ENCODE measurements at places on chromosomes 13 and 19.

- DNase-seq: no peak
Measured at GRCh38 chr13:40165316-40165932, 501.0 kb downstream of the FOXO1 start.

GRCh38 chr13:26050568-26051230 is 1.1 kb downstream of the SHISA2 start:
- DNase-seq: no peak

- no peak for DNase-seq
Measured at GRCh38 chr13:99346335-99347042, 39.3 kb upstream of the GPR183 start.

DNA sequence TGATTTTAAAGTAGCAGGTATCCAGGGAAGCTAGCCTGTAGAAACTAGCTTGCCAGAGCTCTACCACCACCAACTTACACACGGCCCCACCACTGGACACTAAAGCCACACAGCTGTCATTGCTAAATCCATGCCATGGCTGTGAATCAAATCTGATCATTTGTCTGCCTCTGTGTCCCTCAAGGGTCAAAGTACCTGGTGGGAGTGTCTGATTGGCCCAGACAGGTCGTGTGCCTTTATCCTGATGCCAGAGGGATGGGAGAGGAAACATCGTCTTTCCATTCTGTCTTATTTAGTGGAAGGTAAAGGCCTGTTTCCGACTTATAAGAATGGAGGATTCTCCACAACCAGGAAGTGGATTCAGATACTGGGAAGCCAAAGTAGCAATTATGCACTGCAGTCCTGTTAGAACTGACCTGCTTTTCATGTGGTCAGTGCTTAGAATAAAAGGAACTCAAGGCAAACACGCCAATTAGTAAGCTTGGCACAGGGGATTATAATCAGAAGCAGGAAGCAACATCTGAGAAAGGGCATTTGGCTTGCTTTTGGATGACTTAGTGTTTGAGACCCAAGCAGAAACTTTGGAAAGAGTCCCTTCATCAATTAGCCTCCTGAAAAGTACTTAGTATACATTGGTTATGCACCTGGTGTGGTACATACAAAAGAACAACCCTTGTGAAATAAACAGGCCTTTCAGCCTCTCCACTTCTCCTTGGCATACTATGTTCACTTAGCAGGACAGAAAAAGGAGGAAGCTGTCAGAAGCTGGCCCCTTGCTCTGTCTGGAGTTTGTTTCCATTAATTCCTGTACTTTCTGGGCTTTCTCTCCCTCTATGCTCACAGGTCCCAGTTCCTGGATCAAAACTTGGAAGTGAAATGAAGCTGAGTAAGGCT is 192.4 kb downstream of the NUFIP1 start:
- DNase-seq: no peak

GRCh38 chr19:7547159-7547558 is 11.6 kb downstream of the PNPLA6 start:
- DNase-seq: no peak

DNA sequence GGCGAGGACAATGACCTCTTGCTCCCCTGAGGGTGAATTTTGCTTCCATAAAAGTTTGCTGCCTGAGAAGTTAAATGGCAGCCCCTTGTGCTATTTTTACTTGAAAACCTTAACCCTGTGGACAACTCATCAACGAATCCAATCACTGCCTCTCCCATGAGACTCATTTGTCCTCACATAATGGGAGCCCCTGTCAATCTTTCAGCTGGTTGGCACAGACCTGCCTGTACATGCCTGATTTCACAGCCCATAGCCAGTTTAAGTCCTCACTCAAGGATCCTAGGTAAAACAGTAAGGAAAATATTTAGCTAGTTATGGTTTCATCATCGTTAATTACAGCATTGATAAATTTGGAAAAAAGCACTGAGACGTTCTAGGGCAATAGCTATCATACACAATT is 207.4 kb downstream of the NHLRC3 start:
- no peak for DNase-seq
